ENCODE measurements at places on chromosomes 3 and 15. TPM values are rescaled to one million over a fixed set of nuclear protein-coding genes. Genes with fewer than 3 reads are reported as not detected.

SLC7A14 gene
- total RNA-seq: 6.6 TPM

CAMK1 gene
- 9.7 TPM for total RNA-seq

- DNase-seq: no peak
- peaks cover 7% of the 10 kb centered on the region for H3K4me1 ChIP-seq
- H3K27me3 ChIP-seq: no peaks in the 10 kb centered on the region
- H3K36me3 ChIP-seq: peaks cover 5% of the 10 kb centered on the region
- peak overlapping the region; percentile 51 for H3K27ac ChIP-seq
Measured at GRCh38 chr3:32037932-32038267, 56.4 kb downstream of the ZNF860 start.

- no peaks in the 10 kb centered on the region for H3K27me3 ChIP-seq
- H3K4me1 ChIP-seq: peaks cover 22% of the 10 kb centered on the region
- H3K4me3 ChIP-seq: peak overlapping the region; percentile 99
Measured at GRCh38 chr3:113695431-113695785, 1.0 kb downstream of the USF3 start.

DNA sequence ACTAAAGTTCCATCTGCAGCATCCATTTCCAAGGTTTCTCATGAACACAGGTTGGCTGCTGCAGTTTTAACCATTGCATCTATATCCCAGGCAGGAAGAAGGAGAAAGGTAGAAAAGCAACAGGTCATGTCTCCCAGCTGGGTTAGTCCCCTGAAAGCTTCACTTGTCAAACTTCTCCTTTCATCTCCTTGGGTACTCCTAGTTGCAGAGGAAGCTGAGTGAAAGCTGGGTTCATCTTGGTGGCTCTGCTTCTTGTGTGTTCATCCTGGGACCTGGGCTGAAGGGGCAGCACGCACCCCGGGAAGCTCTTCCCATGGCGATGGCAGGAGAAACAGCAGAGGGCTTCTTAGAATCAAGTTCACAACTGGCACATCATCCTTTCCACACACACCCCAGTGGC lies 61.3 kb upstream of the NR2C2 start:
- no peak for DNase-seq
- no peak overlapping the region for H3K4me3 ChIP-seq
- H3K27ac ChIP-seq: no peak overlapping the region
- H3K27me3 ChIP-seq: peaks cover 18% of the 10 kb centered on the region
- H3K4me1 ChIP-seq: peaks cover 10% of the 10 kb centered on the region
- no peaks in the 10 kb centered on the region for H3K36me3 ChIP-seq

DNASE1L3 gene
- total RNA-seq: 0.72 TPM

DNA sequence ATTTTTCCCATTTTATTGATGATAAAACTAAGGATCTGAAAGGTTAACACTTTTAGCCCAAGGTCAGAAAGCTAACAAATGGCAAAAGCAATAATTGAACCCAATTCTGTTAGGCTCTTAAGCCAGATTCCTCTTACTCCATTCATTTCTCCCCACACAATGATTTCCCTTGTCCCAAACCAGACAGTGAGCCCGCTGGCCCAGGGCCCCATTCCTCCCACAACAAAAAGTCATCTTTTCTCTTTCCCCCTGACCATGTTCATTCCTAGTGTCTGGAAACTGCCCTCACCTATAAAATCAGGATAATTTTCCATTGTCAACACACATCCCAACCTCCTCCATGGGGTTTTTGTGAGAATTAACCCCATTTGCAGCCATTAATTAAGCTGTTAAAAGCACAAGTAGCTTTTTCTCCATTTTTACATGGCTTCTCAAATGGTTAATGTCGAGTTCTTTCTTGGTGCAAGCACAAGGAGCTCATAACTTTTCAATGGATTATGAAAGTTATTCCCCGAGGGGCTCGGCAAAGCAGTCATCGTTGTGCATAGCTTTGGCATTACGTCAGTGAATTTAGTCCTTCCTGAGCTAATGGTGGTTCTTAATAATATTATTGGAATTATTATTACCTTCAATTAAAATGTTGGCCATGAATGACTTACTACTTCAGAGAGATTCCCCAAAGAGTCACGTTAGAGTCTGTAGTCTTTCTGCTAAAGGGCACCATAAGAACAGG lies 151.0 kb upstream of the WNT5A start:
- no peak for DNase-seq
- peaks cover 27% of the 10 kb centered on the region for H3K4me1 ChIP-seq
- H3K36me3 ChIP-seq: no peaks in the 10 kb centered on the region
- no peak overlapping the region for H3K4me3 ChIP-seq

ACAN gene
- 0.13 TPM for total RNA-seq

SEMA3B gene
- total RNA-seq: 179 TPM

DNA sequence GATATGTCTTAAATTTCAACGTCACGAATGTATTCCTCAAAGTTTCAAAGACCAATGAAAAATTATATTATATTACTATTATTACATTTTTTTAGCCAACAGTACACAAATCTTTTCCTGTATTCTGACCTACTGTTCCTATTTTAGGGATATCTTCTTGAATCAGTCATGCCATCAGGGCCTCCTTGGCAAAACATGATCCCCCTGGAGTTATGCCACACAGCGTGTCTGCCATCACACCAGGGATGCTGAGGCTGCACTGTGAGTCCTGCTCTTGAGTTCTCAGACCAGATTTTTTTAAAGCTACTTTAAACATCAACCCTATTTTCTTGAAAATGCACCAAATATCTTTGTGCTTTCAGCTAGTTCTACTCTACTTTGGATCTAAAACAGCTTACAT lies 425.9 kb upstream of the ZNF385D start:
- no peak overlapping the region for H3K4me3 ChIP-seq
- DNase-seq: no peak
- H3K27me3 ChIP-seq: peaks cover 5% of the 10 kb centered on the region
- no peak overlapping the region for H3K27ac ChIP-seq

- peaks cover 16% of the 10 kb centered on the region for H3K4me1 ChIP-seq
- DNase-seq: no peak
- no peak overlapping the region for H3K4me3 ChIP-seq
- H3K27ac ChIP-seq: no peak overlapping the region
Measured at GRCh38 chr3:197006860-197007259, 22.8 kb downstream of the MELTF start.

GRCh38 chr15:96333131-96334016 lies 2.9 kb downstream of the NR2F2 start:
- peaks cover 43% of the 10 kb centered on the region for H3K36me3 ChIP-seq
- H3K4me1 ChIP-seq: peaks cover 60% of the 10 kb centered on the region
- peak overlapping the region; percentile 98 for H3K27ac ChIP-seq
- peak overlapping the region; percentile 89 for H3K4me3 ChIP-seq
- H3K27me3 ChIP-seq: no peaks in the 10 kb centered on the region

ATOSA gene
- 43.7 TPM for total RNA-seq

PARP16 gene
- 17.7 TPM for total RNA-seq

GRCh38 chr3:59128685-59129084 lies 78.9 kb upstream of the CFAP20DC start:
- peaks cover 6% of the 10 kb centered on the region for H3K4me1 ChIP-seq
- no peak for DNase-seq
- no peaks in the 10 kb centered on the region for H3K27me3 ChIP-seq
- no peak overlapping the region for H3K27ac ChIP-seq

DNA sequence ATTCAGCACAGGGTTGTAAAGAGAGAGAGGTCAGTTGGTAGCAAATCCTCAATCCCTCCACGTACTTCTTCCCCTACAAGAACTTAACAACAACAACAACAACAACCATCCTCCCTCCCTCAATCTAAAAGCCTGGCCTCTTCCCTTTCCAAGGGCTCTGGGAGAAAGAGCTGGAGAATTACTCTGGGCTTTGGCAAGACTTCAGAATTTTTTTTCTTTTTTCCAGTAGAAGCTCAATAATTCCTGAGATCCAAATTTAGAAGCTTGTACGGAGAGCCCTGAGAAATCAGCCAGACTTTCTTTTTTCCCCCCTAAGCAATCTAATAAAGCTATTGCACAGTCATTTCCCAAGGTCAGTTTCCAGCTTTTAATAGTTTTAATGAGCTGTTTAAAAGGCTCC lies 95.8 kb upstream of the CACNA2D3 start:
- no peak for DNase-seq
- H3K4me3 ChIP-seq: no peak overlapping the region
- H3K4me1 ChIP-seq: peaks cover 9% of the 10 kb centered on the region
- H3K36me3 ChIP-seq: no peaks in the 10 kb centered on the region
- H3K27ac ChIP-seq: no peak overlapping the region
- H3K27me3 ChIP-seq: peaks cover 2% of the 10 kb centered on the region

DNA sequence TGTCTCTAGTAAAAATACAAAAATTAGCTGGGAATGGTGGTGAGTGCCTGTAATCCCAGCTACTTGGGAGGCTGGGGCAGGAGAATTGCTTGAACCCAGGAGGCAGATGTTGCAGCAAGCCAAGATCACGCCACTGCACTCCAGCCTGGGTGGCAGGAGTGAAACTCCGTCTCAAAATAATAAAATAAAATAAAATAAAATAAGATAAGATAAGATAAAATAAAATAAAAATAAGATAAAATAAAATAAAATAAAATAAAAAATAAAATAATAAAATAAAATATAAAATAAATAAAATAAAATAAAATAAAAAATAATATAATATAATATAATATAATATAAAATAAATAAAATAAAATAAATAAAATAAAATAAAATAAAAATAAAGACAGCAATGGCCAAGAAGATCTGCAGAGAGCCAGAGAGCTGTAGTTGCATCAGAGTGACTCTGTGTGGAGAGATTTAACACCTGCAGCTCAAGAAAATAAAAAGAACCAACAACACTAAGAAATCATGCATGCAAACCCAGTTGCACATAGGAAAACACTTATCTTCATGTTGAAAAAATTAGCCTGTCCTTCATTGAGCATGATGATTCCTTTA lies 25.9 kb downstream of the LIPH start:
- no peak for DNase-seq
- H3K36me3 ChIP-seq: no peaks in the 10 kb centered on the region
- H3K27ac ChIP-seq: no peak overlapping the region
- H3K4me3 ChIP-seq: no peak overlapping the region
- H3K4me1 ChIP-seq: no peaks in the 10 kb centered on the region

- H3K27ac ChIP-seq: peak overlapping the region; percentile 96
- H3K4me3 ChIP-seq: peak overlapping the region; percentile 95
- no peaks in the 10 kb centered on the region for H3K36me3 ChIP-seq
- peak; percentile 49 for DNase-seq
Measured at GRCh38 chr3:49723296-49723627, 489 bp downstream of the GMPPB start.

GRCh38 chr3:180117381-180118163 lies 80.8 kb upstream of the PEX5L start:
- no peak for DNase-seq
- H3K4me3 ChIP-seq: no peak overlapping the region
- H3K36me3 ChIP-seq: no peaks in the 10 kb centered on the region
- no peaks in the 10 kb centered on the region for H3K4me1 ChIP-seq

GRCh38 chr15:70439304-70439877 lies 324.0 kb downstream of the UACA start:
- H3K4me3 ChIP-seq: no peak overlapping the region
- H3K27ac ChIP-seq: no peak overlapping the region
- peaks cover 69% of the 10 kb centered on the region for H3K4me1 ChIP-seq
- no peaks in the 10 kb centered on the region for H3K36me3 ChIP-seq
- DNase-seq: peak; percentile 26

- H3K4me3 ChIP-seq: no peak overlapping the region
- no peak for DNase-seq
- no peak overlapping the region for H3K27ac ChIP-seq
- H3K27me3 ChIP-seq: no peaks in the 10 kb centered on the region
Measured at GRCh38 chr3:81497572-81498251, 263.7 kb downstream of the GBE1 start.

- DNase-seq: no peak
- no peaks in the 10 kb centered on the region for H3K36me3 ChIP-seq
Measured at GRCh38 chr3:102573483-102574028, 138.7 kb downstream of the ZPLD1 start.

DNA sequence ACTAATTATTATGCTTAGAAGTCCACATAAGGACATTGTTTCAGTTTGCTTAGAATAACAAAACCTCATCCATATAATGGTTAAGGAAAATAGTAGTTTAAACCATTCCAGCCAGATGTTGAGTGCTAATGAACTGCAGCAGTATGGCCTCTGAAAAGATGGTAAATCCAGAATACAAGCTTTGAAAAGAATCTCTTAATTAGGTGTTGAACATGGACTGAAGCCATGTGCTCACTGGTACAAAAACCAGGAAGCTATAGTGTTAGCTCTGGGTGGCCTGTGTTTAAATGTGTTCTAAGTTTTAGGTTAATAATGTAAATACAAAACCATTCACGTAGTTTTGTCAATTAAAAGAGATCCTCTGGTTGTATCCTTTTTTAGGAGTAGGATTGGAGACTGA lies 78.2 kb downstream of the GALK2 start:
- no peak for DNase-seq
- no peak overlapping the region for H3K27ac ChIP-seq
- H3K27me3 ChIP-seq: no peaks in the 10 kb centered on the region
- H3K36me3 ChIP-seq: peaks cover 39% of the 10 kb centered on the region
- H3K4me3 ChIP-seq: no peak overlapping the region

FGF12 gene
- 0.97 TPM for total RNA-seq

GRCh38 chr3:114904633-114905032 lies 242.5 kb downstream of the ZBTB20 start:
- no peak overlapping the region for H3K4me3 ChIP-seq
- DNase-seq: no peak
- H3K4me1 ChIP-seq: peaks cover 6% of the 10 kb centered on the region
- H3K27ac ChIP-seq: no peak overlapping the region

GRCh38 chr15:52667597-52667996 lies 11.6 kb downstream of the ATOSA start:
- H3K36me3 ChIP-seq: peaks cover 47% of the 10 kb centered on the region
- no peak overlapping the region for H3K4me3 ChIP-seq
- H3K4me1 ChIP-seq: peaks cover 11% of the 10 kb centered on the region
- H3K27me3 ChIP-seq: no peaks in the 10 kb centered on the region
- no peak for DNase-seq
- peak overlapping the region; percentile 76 for H3K27ac ChIP-seq

HEMK1 gene
- total RNA-seq: 32.8 TPM

DNA sequence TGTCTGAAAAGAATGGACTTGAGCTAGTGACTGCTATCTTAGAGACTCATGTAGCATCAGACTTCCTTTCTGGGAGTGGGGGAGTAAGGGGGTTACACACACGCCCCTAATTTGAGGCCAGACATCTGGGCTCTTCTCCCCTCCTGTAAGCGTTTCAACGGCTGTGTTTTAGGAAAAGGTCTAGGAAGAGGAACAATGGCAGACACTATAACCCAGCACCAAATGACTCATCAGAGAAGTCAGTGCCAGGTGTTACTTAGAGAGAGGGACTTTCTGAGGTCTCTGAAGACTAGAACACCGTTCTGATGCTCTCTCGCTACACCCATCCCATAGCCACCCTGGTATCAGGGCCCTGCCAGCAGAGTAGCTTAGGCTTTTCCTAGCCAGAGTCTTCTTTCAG lies 65.5 kb downstream of the SSUH2 start:
- peaks cover 4% of the 10 kb centered on the region for H3K36me3 ChIP-seq
- DNase-seq: no peak
- H3K27ac ChIP-seq: no peak overlapping the region
- no peak overlapping the region for H3K4me3 ChIP-seq
- H3K4me1 ChIP-seq: no peaks in the 10 kb centered on the region
- H3K27me3 ChIP-seq: no peaks in the 10 kb centered on the region

DISP2 gene
- 0.76 TPM for total RNA-seq

- no peak for DNase-seq
- H3K27ac ChIP-seq: no peak overlapping the region
- no peaks in the 10 kb centered on the region for H3K36me3 ChIP-seq
- H3K4me1 ChIP-seq: peaks cover 34% of the 10 kb centered on the region
- H3K27me3 ChIP-seq: no peaks in the 10 kb centered on the region
- H3K4me3 ChIP-seq: no peak overlapping the region
Measured at GRCh38 chr15:35583863-35584528, 38.0 kb upstream of the DPH6 start.

- DNase-seq: no peak
- peaks cover 2% of the 10 kb centered on the region for H3K27me3 ChIP-seq
- no peaks in the 10 kb centered on the region for H3K36me3 ChIP-seq
- no peak overlapping the region for H3K4me3 ChIP-seq
- H3K27ac ChIP-seq: no peak overlapping the region
- H3K4me1 ChIP-seq: peaks cover 3% of the 10 kb centered on the region
Measured at GRCh38 chr3:27133060-27133459, 236.1 kb downstream of the NEK10 start.

DLL4 gene
- total RNA-seq: 0.31 TPM

VEPH1 gene
- 7.9 TPM for total RNA-seq
